ENCODE measurements at places on chromosomes 7 and 10.

- no peak for DNase-seq
Measured at GRCh38 chr7:17584822-17585221, 286.4 kb downstream of the AHR start.

GRCh38 chr7:99170730-99171074, 26.8 kb upstream of the SMURF1 start:
- DNase-seq, result no peak

- no peak for DNase-seq
Measured at GRCh38 chr7:36096460-36097095, 56.5 kb upstream of the EEPD1 start.

- DNase-seq, result no peak
Measured at GRCh38 chr10:48234295-48234694, 40.2 kb downstream of the FRMPD2 start.

- DNase-seq, result no peak
Measured at GRCh38 chr7:134502463-134503371, 24.6 kb upstream of the AKR1B10 start.

DNA sequence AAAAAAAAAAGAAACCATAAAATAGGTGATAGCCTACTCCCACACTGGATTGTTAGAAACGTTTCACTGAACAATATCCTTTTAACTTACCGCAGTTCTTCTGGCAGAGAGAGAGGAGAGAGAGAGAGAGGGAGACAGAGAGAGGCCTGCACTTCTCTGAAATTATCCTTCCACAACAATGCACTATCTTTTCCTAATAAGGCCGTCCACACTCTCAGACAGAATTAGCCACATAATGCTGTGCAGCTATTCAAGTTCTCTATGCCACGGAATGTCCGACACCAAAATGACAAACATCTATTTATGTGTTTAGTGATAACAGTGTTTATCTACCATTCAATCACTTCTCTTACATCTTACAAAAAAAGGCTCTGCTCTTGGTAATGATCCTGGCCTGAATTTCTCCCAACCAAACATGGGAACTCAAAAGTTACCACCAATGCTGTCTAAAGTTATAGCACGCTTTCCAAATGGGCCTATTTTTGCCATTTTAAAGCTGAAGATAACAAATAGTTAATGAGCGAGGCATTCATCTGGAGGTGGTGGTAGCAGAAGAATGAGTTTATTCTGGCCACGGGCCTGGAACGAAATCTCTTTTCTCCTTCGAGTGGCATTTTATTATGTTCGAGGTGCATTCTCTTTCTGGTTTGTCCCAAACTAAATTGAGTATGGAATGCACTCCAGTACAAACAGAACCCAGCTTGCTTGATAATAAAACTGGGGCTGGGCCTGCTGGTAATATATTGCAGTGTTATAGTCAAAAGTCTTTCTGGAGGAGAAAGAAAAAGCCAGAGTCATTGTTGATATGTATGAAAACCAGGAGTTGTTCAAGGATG, 160.2 kb upstream of the SVIL start:
- DNase-seq, result no peak

- no peak for DNase-seq
Measured at GRCh38 chr7:14018751-14019150, 29.3 kb upstream of the ETV1 start.

DNA sequence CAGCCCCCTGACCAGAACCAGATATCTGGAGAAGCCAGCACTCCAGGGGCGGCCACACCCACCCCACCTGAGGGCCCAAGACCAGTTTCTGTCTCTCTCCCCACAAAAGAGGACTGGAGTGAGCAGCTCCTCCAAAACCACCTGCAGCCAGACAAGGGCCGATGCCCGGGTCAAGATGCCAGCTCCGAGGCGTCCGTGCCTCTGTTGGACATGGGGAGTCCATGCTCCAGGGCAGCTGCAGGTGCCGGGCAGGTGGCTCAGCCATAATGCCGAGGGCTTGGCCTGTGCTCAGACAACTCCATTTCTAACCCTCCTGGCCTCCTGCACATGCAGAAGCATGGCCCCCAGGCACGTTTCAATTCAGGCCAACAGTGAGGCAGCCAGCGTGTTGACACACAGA, 234.6 kb downstream of the MAD1L1 start:
- DNase-seq, result no peak

- DNase-seq, result no peak
Measured at GRCh38 chr10:929960-930624, 1.4 kb downstream of the LARP4B start.

- no peak for DNase-seq
Measured at GRCh38 chr10:72257051-72257892, 16.5 kb upstream of the DDIT4 start.

DNA sequence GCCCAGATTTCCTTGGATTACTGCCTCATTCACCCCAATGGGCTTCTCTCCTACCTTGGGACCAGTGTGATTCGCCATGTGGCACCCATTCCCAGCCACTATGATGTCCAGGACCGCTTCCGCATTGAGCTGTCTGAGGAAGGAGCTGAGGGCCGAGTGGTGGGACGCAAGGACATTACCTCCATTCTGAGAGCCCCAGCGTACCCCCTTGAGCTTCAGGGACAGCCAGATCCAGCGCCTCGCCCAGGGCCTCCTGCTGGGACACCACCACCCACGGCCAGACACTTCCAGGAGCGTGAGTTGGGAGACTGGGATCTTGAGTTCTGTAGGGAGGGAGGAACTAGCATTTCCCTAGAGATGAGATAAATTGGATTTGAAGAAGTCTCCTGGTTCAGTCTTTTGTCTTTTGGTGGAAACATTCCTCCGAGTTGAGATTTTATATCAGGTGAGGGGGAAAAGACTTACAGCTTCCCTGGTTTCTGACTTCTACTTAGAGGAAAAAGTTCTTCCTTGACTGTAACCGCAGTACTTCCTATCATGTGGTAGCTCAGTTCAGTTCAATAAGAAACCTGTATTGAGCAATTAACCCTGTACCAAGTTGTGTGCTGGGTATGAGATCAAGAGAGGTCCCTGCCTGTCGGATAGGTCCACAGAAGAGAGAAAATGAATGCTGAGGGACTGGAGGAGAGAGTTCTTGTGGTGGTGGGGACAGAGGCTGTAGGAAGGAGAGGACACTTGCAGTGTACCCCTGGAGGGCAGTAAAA, 1.3 kb downstream of the MOSPD3 start:
- DNase-seq, result no peak

DNA sequence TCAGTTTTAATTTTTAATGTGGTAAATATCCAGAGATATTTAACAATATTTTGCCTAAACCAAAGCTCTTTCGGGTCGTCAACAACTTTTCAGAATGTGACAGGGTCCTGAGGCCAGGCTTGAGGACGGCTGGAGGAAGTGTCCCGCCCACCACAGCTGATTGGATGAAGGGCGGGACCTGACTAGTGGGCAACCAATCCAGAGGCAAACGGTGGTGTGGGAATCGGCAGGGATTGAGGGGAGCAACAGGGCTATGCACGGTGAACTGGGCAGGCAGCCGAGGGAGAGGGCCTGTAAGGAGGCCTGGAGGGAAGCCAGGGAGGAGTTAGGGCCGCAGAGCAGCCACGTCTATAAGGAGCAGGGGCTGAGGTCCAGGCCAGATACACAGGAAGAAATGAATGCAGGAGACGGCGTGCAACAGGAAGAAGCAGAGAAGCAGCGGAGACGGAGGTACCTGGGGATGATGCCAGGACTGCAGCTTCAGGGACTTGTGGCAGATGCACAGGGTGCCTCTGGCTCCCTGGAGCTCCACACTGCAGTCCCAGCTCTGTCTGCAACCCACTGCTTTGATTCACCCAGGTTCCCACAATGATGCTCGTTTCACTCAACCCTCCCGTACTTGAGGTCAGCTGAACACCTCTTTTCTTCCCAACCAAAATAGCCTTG, 46.1 kb upstream of the ZMIZ1 start:
- DNase-seq, result no peak

DNA sequence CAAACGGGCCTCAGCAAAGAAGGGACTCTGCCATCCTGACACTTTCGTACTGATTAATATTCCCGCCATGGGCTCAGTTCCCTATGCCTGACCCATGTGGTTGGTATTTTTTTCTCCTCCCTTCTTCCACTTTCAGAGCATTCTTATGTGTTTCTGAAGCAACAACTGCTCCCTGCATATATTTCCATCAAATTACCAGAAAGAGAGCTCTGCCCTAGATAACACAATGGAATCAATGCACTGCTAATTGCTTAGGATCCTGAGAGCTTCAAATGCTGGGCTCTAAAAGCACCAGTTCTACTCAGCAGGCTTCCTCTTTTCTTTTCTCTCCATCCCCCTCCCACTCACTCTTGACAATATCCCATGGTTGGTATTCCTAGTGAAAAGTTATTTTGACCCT, 5.3 kb downstream of the TECTB start:
- no peak for DNase-seq

DNA sequence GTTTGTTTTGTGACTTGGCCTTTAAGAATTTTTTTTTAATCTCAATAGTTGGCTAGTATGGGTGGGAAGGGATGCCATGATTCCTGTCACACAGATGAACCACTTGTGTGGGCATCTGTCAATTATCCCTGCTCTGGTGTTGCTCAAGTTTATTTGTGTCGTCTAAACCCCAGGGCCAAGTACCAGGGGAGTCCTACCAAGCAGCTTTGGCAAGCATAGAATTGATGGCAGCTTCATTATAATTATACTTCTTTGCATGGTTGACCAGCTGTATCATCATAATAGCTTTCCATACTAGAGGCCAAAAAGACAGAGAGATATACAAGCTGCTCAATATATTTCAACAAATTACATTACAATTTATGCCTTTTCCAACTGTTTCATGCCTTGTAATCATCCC, 30.4 kb downstream of the SUGCT start:
- DNase-seq, result no peak

DNA sequence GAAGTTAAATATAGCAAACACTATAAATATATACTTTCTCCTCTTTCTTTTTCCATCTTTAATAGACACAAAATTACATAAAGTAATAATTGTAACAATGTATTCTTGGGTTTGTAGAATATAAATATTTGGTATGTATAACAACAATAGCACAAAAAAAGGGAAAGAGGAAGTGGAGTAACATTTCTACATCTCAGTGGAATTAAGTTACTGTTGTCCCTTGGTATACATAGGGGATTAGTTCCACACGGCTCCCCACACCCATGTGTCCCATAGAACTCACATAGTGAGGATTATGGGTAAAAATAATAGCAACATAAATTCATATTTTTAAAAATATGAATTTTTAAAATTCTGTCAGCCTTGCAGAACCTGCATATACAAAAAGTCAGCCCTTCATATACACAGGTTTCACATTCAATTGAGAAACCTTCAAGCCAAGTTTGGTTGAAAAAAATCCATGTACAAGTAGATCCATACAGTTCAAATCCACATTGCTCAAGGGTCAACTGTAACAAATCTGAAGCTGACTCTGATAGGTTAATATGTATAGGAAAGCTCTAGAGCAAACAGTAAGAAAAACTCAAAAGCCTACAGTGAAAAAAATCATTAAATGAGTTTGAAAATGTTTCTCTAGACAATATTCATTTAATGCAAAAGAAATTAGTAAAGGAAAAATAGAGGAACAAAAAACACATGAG, 92.4 kb downstream of the HYCC1 start:
- no peak for DNase-seq

- no peak for DNase-seq
Measured at GRCh38 chr7:1511444-1512422, 7.5 kb upstream of the INTS1 start.

DNA sequence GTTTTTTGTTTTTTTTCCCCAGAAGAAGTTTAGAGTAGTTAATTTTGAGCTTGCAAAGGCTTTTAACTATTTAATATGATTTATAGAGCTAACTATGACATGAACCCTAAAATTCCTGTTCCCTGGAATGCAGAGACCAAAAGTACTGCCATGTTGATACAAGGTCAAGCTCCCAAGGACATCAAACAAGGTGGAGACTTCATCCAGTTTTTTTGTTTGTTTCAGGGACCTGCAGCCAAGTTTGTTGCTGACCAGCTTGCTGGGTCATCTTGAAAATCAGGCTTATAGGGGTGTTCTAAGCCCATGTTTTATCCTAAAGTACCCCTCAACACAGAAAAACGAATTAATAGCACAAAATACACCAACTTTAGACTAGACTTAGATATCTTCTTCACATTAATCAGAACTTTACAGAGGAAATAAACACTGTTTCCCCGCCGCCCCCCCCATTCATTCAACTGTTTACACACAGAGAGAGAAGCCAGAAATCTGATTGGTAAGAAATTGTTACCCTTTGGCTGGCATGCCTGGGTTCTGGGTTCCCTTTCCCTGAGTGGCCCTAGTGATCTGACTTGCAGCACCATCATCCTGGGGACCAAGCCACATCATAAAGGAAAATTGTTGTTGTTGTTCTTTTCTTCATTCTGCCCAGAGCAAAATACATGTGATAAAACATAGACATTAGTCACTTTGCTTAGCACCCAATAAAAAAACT, 860.5 kb downstream of the CCSER2 start:
- DNase-seq, result no peak

DNA sequence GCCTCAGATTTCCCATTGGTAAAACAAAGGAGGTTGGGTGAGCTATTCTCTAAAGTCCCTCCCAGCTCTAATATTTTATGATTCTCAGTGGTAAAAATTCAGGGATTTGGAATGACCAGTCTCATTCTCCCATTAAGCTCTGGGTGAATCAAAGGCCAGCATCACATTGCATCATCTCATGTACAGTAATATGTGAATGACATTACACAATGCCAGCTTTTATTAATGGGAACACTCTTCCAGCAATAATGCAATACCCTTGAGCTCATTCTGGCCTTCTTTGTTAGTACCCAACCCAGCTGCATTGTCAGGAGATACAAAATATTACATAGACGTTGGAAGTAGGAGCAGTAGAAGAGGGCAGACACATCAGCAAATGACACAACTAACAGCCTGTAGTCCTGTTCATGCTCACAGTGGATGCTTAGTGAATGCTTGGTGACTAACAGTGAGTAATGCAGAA, 100.0 kb upstream of the EGR2 start:
- DNase-seq, result no peak

DNA sequence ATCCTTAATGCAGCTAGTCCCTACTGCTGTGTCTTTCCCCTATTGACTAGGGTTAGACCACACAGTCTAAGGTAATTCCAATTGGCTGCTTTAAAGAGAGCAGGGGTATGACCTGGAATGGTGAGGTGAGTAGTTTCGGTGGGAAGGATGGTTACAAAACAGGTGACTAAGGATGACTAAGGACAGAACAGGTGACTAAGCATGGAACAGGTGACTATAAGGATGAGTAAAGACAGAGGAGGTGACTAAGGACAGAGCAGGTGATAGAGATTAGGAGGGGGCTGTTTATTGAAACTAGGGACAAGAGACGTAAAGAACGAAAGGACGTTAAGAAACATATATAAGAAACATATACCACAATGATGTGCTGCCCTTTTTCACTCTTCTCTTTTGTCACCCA, 145.1 kb upstream of the TMEM106B start:
- DNase-seq, result no peak

GRCh38 chr10:97618285-97618684, 15.0 kb downstream of the MORN4 start:
- DNase-seq, result no peak

- DNase-seq, result no peak
Measured at GRCh38 chr10:84292502-84292901, 35.9 kb upstream of the CCSER2 start.

DNA sequence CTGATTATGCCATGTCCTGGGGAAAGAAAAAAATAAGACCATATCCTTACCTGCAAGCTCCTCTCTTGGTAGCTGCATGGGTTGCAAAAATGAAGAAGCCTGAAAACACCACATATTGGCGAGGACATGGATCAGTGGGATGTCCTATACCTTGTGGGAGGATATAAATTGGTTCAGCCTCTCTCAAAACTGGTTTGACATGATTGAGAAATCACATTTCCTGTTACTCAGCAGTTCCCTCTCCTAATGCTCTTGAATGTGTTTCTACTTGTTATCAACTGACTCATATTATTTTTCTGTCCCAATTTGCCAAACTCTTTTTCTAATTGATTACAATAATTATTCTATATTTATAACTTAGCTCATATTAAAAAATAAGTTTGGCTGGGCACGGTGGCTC, 380.2 kb downstream of the EXOC4 start:
- no peak for DNase-seq

Measured in NCI-H1436 treated with DMSO at 0.1 percent for 48 hours (cell line).